ENCODE measurements at places on chromosomes 5 and 9.

- peak; percentile 98 for DNase-seq
Observed at GRCh38 chr9:97046228-97046627, 7.3 kb upstream of the CTSV start.

GRCh38 chr9:104319685-104320084 is 184.4 kb upstream of the OR13F1 start:
- no peak for DNase-seq

- no peak for DNase-seq
Observed at GRCh38 chr5:170886210-170886894, 24.5 kb downstream of the RANBP17 start.

DNA sequence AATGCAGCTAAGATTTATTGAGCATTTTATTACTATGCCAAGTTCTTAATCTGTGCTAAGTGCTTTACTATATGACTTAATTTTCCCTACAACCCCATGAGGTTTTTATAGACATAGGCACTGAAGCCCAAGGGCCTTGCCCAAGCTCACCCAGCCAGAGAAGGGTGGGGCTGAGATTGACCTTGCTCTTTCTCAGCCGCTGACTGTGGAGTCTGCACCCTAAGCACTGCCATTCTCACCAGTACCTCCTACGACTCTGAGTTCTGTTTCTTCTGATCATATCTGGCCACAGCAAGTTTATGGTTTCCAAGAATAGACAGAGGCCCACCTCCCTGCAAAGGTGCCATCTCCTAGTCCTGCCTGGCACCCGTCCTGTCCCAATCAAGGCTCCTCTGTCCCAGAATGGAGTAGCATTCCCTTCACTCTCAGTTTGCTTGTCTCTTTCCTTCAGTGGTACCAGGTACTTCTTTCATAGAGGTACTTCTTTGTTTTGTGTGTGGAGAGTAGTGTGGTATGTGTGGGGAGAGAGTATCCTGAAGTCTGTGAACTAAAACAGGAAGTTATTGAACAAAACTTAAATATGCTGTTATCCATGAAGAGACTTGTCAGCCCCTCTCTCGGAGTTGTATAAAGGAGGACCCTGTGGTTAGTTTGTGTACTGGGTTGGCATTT is 42.6 kb downstream of the CSF1R start:
- DNase-seq: no peak

DNA sequence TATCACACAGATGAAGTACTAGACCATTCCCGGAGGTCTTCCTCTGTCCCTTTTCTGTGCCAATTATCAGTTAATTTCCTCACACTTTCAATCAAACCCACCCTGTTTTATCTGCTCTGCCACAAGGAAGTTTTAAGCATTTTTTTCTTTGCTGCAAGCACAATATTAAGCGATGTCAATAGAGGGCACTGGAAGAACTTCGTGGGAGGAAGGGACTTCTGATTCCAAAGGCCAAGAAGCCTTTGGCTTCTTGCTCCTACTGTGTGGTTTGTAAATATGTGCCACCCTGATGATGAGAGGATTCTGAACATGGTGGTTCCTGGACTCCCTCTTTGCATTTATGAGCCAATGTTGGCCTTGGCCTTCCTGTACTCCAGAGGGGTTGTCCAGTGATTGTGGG is 1712.5 kb upstream of the C9orf72 start:
- no peak for DNase-seq

DNA sequence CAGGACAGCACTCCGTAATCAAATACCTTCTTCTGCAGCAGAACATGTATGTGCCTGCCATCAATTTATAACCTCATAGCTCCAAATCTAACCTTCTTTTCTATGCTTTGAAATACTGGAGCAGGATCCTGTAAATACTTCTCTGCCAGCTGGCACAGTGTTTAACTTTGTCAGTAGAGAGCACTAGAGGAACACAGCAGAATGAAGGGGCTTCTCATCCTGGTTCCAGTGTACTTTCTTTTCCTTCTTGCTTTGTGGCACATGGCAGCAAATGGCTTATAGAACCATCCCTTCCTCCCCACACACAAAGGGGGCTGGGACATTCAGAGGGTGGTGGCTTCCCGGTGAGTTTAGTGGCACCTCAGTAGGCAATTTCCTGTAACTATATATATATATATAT is 3.8 kb upstream of the FBXW11 start:
- no peak for DNase-seq

DNA sequence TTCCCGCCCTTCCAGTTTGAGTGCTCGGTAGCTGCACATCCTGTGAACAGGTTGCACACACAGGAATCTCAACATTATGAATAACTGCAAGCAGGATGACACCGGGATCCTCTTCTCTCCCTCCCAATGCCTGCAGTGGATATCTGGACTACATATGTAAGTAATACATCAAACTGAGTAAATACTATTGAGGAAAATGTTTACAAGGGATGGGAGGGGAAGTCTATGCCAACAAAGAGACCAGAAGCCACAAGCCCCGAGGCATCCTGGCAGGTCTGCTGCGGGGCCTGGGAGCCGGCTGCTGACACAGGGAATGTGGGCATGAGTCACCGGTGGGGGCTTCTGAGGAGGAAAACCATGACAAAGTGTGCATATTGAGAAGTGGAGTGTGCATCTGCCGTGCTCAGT is 8.6 kb upstream of the ANKRD33B start:
- peak; percentile 73 for DNase-seq

DNA sequence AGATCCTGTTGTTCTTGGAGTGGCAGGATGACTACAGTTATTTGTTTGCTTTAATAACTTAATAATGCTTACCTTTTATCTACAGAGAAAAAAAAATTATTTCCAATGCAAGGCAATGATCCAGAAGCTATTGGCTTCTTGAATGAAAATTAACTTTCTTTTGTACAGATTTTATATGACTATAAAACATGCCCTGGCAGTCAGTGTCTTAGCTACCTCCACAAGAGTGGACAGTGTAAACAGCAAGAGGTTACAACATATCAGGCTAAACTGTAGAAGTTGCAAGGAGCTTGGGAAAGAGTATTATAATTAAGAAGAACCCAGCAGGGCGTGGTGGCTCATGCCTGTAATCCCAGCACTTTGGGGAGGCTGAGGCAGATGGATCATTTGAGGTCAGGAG is 49.1 kb downstream of the BNC2 start:
- no peak for DNase-seq

DNA sequence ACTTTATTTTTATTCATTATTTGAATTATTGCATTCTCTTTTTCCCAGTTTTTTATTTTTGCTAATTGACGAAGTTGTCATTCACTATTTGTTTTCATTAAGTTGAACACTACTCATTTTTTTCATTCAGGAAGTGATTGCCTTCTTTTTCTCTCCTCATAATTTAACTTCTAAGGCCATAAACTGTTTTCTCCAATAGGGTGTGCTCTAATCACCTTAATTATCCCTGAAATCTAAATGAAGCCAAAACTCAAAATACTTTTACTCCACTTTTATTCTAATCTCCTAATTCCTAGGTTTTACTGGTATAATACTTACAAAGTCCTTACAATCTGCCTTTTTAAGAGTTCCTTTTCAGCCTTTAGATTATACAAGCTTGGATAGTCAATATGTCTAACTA is 2.9 kb upstream of the OR13C2 start:
- no peak for DNase-seq

DNA sequence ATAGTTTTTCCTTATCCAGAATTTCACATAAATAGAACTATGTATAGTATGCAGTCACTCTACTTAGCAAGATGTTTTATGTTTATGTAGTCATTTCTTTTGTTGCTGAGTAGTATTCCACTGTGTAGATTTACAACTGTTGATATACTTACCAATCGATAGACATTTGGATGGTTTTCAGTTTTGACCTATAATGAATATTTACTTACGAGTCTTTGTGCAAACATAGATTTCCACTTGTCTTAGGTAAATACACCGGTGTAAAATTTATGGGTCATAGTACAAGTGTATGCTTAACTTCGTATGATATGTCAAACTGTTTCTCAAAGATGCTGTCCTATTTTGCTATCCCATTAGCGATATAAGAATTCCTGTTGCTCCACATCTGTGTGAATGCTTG is 19.7 kb upstream of the OR2K2 start:
- no peak for DNase-seq
